ENCODE measurements at places on chromosomes 12 and 14.

GRCh38 chr14:76917745-76918255 is 91.6 kb downstream of the LRRC74A start:
- DNase-seq = no peak

DNA sequence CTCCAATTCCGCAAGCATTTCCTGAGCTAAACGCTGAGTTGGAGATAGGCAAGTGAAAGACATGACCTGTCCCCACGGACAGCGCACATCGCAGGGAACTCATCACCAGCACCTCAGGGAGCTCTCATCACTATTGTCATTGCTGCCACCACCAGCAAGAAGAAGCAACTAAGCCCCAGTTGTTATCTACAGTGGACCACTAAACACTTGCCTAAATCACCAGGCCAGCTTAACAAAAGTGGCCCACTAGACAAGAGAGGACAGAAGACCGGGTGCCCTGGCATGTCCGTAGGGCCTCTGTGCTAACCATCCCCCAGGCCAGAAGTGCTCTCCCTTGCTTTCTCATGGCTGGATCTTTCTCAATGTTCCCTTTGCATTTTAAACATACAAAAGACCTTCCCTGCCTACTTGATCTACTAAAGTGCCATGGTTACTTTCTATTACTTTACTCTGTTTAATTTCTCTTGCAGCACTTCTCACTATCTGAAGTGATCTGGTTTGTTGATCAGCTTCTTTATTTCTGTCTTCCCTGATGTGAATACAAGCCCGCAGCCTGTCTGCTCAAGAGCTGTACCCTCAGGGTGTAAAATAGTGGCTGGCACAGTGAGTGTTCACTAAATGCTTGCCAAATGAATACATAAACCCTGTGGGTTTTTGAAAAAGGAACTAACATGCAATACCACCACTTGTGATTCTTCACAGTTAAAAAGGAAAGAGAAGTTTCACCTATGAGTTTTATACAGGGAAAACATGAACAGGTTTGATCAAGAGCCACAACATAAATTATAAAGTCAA is 60.9 kb upstream of the RFLNA start:
- DNase-seq = no peak

DNA sequence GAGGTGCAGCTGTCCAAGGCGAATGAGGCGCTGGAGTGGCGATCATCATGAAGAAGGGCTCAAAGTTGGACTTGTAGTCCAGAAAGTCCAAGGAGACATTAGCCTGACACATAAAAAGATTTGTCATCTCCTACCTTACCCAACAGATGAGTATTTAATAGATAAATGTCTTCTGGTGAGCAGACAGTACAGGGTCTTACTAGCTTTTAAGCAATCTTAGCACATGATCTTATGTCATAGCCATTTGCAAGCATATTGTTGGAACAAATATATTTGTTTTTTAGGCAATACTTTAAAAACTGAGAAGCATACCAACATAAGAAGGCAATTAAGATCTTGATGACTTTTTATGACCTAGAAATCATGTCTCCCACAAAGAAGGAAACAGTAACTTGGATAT is 16.0 kb downstream of the GNS start:
- no peak for DNase-seq

- peak; percentile 93 for DNase-seq
Measured at GRCh38 chr12:64669270-64669842, 59.1 kb downstream of the RASSF3 start.

GRCh38 chr12:30877105-30877875 is 49.3 kb upstream of the TSPAN11 start:
- no peak for DNase-seq

GRCh38 chr14:103522649-103523574 is at the start of gene CKB:
Gene CKB (minus strand): TSS chr14:103522830. CDS start chr14:103522493, 337 bp downstream.
- DNase-seq = no peak

- DNase-seq = no peak
Measured at GRCh38 chr12:53045696-53046045, 4.2 kb upstream of the TNS2 start.

- DNase-seq = no peak
Measured at GRCh38 chr12:16030744-16031143, 119.6 kb downstream of the DERA start.

GRCh38 chr12:23949348-23950209 is at the start of gene SOX5:
Gene SOX5 (minus strand): TSS chr12:23949670. CDS start chr12:23949601, 69 bp downstream.
- DNase-seq = no peak

DNA sequence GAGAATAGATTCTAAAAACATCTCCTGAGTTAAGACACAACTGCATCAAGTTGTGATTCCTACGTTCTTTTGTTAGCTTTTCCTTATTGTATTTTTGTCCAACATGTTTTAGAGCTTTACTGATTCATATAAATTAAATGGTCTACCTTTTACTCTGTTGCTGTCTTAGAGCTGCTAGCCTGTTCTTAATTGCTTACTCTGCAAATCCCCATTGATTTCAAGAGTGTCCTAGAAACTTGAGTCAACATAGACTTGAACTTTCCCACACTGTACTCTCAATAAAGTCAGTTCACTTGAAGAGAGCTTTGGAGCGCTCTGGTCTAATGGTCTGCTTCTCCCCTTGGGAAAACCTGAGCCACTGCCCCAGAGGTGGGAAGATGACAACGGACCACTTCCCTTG is 343.9 kb downstream of the CCER1 start:
- DNase-seq = no peak
